Stimulated activated CD8-positive, alpha-beta memory T cell treated with anti-CD3 and anti-CD28 coated beads, Interleukin-7, amount 100 ng/mL, for 1 hour (primary cell): ENCODE measurements at places on chromosomes 6 and 20.

DNA sequence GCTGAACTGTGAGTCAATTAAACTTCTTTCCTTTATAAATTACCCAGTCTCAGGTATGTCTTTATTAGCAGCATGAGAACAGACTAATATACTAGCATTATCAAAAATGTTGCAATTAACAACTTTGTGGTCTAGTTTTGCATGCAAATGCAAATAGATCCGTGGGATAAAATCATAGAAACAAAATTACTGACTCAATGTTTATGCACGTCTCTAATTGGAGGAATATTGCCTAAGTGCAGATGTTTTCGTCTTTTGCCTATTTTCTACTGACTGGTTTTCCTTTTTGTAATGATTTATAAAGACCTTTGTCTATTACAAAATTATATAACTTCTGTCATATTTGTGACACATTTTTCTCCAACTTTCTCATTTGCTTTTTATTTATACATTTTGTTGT lies 51.9 kb downstream of the SYNE1 start:
- DNase-seq, result no peak

- no peak for DNase-seq
Measured at GRCh38 chr20:61295249-61295648, 43.2 kb downstream of the CDH4 start.

GRCh38 chr20:6079016-6079415 lies 25.2 kb upstream of the LRRN4 start:
- DNase-seq, result no peak

GRCh38 chr20:50163570-50164317 lies 10.2 kb upstream of the PEDS1 start:
- DNase-seq, result no peak

- no peak for DNase-seq
Measured at GRCh38 chr20:3749689-3750531, 17.4 kb downstream of the HSPA12B start.

GRCh38 chr6:140586426-140587061 lies 1212.1 kb upstream of the CITED2 start:
- DNase-seq, result no peak

GRCh38 chr6:116881236-116881635 lies 4.2 kb downstream of the RFX6 start:
- DNase-seq, result no peak

GRCh38 chr6:144999127-144999526 lies 714.0 kb downstream of the UTRN start:
- DNase-seq, result no peak

DNA sequence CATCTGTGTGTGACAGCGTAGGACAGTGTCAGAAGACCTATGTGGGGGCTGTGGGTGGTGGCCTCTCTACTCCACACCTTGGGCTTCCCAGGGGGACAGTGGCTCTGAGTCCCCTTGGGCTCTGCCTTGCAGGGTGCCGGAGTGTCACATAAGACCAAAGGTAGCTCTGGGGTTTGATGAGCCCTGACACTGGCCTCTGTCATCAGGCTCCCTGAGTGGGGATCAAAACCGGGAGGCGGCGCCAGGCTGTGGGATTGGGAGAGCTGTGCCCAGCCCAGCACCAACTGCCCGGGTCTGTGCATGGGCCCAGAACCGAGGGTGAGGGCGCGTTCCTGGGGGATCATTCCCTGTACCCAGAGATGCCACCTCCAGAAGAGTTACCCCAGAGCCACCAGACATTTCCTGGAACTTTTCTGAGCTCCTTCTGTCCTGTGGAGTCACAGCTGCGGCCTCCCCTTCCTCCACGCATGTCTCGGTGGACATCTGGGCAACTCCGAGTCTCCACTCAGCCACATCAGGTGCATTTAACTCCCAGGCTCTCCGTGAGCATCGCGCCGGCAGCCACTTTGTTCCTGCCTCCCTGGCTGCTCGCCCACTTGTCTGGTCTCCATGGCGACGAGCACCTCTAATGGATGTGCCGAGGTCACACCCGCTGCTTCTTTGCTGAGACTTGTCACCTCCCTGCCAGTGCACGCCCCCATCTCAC lies 94.7 kb downstream of the TMEM242 start:
- no peak for DNase-seq

DNA sequence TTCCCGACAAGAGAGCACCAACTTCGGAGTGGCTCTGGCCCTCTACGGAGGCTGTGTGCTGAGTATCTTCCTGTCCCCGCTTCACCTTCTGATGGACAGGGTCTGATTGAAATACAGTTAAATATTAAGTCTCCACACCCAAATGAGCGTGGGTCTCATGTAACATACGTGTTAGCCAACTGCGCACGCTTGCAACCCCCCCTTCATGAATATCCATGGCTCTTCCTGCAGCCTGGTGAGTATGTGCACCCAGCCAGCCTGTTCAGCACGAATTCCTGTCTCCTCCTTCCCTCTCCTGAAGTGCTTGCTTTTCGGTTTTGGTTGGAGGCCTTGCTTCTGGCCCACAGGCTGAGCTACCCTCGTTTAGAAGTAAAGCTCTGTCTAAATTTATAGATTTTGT lies 102.9 kb upstream of the FRMD1 start:
- no peak for DNase-seq

DNA sequence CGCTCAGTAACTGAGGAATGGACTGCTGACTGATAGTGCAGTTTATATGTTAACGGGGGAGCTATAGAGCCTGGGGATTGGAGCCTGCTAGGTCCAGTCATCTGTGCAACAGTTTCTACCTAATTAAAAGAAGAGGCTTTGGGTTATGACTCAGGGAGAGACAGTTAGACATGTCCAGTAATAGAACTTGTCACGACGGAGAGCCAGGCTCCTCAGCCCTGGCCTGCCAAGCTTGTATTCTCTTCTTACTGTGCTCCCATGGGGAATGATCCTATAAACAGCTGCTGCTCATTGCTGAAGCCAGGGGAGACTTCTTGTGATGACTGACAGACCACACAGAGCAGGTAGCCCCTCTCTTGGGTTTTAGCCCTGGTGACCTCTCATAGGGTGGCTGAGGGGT lies 69.3 kb downstream of the SYNJ2 start:
- no peak for DNase-seq

- no peak for DNase-seq
Measured at GRCh38 chr6:36333171-36333895, 3.4 kb downstream of the BNIP5 start.

GRCh38 chr6:158356586-158357546 lies 44.6 kb downstream of the TULP4 start:
- no peak for DNase-seq

GRCh38 chr20:8223091-8223870 lies 91.2 kb downstream of the PLCB1 start:
- no peak for DNase-seq

DNA sequence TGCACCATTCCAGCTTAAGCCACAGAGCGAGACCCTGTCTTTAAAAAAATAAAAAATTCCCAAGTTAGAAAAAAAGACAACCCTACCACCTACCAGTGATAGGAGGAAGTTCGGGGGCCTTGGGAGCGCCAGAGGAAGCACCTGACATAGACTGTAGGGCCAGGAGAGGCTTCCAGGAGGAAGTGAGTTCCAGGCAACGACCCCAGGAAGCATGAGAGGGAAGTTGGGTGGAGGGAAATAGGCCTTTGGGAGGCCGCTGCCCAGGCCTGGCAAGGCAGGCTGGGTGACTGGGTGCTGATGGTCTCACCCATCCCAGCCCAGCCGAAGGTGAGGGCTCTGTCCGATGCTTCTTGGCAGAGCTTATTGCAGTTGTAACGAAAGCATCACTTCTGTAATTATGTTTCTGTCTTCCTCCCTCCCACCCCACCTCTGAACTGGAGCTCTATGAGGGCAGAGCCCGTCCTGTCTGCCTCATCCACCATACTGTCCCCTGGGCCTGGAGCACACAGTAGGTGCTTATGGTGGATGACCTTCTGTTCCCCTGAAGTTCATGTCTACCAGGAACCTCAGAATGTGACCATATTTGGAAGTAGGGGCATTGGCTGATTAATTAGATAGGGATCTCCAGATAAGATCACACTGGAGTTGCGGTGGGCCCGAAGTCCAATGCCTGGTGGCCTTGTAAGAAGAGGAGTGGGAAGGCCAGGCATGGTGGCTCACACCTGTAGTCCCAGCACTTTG lies 54.1 kb downstream of the UBE2V1 start:
- no peak for DNase-seq

GRCh38 chr20:5933802-5934436 lies 16.4 kb downstream of the TRMT6 start:
- no peak for DNase-seq

- DNase-seq, result no peak
Measured at GRCh38 chr6:52925042-52925441, 15.5 kb upstream of the GSTA3 start.

- DNase-seq, result no peak
Measured at GRCh38 chr6:20427856-20428255, 26.2 kb downstream of the E2F3 start.

DNA sequence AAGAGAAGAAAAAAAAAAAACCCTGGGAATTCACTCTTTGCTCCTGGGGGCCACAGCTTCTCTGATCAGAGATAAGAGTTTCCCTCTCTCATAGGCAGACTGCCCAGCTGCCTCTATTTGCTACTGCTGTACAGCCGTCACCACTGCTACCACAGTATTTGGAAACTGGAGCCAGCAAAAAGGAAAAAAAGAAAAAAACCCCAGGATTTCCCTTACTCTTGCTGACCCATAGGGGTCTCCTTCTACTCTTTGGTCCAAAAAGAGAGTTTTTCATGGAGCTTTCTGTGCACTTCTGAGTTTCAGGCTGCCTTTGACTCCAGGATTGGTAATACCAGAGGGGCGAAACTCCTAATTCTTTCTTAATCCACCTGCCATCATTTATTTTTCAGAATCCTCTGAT lies 89.7 kb downstream of the MDGA1 start:
- DNase-seq, result no peak
